ENCODE measurements at places on chromosomes 1 and 21.

DNA sequence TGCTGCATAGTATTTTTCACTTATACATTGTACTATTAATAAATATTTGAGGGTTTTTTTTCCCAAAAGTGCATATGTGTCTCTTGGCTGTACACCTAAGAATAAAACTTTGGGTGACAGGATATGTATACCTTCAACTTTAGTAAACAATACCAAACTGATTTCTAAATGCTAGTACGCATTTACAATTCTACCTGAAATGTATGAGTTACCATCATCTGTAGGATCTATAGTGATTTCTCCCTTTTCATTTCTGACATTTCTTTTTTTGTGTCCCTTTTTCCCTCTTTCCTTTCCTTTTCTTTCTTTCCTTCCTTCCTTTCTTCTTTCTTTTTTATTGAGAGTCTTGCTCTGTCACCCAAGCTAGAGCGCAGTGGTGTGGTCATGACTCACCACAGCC, 16.7 kb upstream of the BMP8B start:
- no peak for DNase-seq

DNA sequence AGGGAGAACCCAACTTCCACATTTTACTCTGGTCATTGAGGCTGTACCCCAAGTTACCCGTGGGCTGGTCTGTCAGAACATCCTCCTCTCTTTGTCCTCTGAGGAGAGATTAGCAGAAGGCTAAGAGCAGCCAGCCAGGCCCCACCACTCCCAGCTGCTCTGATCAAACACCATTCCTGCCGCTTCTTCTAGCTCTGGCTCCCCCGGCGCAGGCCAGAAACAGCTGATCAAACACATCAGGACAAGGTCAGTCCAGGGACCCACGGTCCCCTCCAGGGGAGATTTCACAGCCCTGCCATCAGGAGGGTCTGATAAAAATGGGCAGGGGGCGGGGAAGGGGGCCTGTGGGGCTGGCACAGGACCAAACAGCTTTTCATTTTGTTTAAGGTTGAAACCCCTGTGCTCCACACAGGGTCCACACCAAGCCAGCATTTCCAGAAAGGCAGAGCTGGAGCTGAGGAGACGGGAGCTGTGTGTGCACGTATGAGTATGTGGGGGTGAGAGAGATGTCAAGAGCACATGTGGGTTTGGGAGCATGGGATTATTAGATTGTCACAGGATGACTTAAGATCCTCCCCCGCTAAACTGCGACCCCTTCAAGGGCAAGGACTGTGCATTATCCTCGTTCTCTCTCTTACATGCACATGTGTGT, 29.9 kb upstream of the EPHA8 start:
- no peak for DNase-seq

GRCh38 chr1:90198616-90199332, 203.9 kb downstream of the ZNF326 start:
- DNase-seq, result no peak

GRCh38 chr1:11196945-11197344, 7.8 kb downstream of the ANGPTL7 start:
- no peak for DNase-seq

- no peak for DNase-seq
Observed at GRCh38 chr1:28199328-28200233, 23.1 kb upstream of the PTAFR start.

- no peak for DNase-seq
Observed at GRCh38 chr1:100780814-100781213, 61.3 kb downstream of the VCAM1 start.

DNA sequence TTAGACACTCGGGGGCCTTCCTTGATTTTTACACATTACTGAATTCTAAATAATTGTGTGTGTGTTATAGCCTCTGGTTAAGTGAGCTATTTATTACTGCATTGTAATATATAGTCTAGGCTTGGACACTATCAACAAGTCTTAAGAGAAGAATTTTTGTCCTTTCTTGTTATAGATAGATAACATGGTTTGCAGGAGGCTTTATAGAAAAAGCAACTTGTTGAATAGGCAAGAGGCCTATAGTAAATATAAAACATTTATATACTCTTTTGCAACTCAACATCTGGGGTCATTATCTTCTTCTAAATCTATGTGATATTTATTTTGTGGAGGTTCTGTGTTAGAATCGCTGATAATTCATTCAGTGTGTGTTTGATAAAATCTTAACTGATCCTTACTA, 293.8 kb downstream of the NFIA start:
- DNase-seq, result no peak

- DNase-seq, result no peak
Observed at GRCh38 chr1:33777337-33777736, 86.5 kb upstream of the HMGB4 start.

- no peak for DNase-seq
Observed at GRCh38 chr1:43824795-43825194, 108.8 kb upstream of the ARTN start.

DNA sequence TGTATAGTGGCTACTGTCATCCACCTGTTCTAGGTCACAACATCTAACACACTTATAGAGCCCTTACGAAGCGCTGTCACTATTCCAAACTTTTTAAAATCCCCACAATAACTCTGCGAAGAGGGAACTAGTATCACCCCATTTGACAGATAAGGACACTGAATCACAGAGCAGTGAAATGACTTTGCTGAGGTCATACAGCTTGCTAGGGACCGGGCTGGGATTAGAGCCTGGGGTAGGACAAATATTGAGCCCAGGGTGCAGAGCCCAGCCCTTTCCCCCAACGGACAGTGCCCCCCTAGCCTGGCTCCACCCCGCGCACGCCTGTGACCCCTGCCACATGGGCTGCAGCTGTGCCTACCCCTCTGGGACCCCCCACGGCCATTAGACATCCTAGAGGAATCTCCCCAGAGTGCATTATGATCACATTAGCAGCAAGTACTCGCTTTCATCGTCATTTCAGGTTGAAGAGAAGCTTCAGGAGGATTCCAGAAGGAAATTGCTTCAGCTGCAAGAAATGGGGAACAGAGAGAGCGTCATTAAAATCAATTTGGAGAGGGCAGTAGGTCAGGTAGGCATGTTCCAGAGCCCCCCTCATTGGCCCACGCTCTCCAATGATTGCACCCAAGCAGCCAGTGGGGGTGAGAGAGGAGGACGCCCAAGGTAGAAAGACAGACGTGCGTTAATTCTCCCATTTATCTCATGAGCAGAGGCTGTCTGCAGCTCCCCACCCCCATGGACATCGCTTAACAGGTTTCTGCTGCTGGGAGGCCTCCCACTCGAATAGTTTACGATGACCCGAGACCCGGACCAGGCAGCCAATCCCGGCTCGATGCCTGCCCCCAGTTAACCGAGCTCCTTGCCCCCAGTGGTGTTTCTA, 77.2 kb downstream of the FHAD1 start:
- DNase-seq, result no peak

DNA sequence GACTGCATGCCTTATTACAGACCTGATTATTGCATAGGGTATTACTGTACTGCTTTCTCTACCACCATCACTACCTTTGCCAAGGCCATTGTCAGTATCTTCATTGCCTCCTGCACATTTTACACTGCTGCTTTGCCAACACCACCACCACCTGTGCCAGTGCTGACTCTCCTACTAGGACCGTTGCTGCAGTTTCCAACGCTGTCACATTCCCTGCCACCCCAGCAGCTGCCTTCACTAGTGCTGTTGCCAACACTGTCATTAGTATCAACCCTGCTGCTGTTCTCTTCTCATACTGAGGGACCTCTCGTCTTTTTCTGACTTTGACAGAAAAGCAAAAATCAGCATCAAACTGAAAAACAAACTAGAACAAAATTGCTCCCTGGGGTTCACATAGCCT, 394.9 kb upstream of the B3GALT2 start:
- no peak for DNase-seq

DNA sequence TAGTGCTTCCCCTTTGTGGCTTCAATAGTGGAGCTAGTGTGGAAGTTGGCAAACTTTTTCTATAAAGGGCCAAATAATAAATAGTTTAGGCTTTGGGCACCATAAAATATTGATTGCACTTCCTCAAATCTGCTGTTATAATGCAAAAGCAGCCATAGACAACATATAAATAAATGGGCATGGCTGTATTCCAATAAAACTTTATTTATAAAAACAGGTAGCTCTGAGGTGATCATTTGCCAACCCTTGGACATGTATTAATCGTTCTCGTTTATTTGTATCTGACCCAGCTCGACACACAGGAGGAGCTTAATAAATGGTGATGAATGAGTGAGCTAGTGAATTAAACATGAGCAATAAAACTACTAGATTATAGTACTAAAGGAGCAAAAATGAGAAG, 13.3 kb downstream of the KAZN start:
- DNase-seq, result no peak

- DNase-seq, result no peak
Observed at GRCh38 chr1:209224886-209225285, 358.6 kb upstream of the CAMK1G start.

DNA sequence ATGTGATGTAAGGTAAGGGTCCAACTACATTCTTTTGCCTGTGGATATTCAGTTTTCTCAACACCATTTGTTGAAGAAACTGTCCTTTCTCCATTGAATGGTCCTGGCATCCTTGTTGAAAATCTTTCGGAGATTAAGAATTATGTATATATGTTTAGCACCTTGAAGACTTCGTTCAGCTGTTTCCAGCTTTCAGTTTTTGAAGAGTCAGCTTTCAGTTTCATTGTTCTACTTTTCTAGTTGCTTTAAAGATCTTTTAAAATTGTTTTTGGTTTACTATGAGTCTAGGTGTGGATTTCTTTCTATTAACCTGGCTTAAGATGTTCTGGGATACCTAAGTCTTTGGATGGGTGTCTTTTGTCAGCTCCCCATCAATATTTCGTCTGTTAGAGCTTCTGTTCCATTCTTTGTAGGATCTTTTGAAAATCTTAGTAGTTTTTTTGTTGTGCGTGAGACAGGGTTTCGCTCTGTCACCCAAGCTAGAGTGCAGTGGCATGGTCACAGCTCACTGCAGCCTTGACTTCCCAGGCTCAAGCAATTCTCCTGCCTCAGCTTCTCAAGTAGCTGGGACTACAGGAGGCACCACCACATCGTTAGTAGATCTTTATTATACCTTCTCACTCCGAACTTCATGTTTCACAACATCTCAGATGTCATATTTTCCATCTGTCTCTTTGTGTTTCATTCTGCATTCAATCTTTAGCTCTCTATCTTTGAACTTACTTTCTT, 353.5 kb upstream of the B3GALT2 start:
- no peak for DNase-seq

DNA sequence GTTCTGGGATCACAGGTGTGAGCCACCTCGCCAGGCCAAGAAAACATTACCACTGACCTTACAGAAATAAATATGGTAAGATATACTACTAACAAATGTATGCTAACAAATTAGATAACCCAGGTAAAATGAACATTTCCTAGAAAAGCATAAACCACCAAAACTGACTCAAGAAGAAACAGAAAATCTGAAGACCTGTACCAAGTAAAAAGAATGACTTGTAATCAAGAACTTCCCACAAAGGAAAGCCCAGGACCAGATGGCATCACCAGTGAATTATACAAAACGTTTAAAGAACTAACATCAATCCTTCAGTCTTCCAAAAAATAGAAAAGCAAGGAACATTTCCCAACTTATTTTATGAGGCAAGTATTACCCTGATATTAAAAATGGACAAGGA, 29.3 kb downstream of the USP24 start:
- no peak for DNase-seq

- DNase-seq, result peak; percentile 33
Observed at GRCh38 chr1:119554183-119554582, 47.2 kb downstream of the HSD3B1 start.

DNA sequence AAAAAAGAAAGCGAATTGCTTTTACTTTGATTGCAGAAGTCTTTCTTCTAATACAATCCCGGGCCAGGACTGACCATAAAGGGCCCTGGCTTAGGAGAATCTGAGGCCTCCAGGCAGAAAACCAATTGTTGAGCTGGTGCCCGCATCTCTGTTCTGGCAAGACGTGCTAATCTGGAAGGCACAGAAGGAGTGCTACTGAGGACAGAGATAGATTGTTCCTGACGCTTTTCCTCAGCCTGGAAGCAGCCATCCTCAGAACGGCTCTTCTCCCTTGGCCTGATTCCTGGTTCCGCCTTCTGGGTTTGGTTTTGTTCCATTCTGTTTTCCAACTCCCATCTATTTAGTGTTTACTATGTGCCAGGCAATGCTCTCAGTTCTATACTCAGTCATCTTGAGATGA, 44.8 kb upstream of the SPOCD1 start:
- DNase-seq, result no peak

DNA sequence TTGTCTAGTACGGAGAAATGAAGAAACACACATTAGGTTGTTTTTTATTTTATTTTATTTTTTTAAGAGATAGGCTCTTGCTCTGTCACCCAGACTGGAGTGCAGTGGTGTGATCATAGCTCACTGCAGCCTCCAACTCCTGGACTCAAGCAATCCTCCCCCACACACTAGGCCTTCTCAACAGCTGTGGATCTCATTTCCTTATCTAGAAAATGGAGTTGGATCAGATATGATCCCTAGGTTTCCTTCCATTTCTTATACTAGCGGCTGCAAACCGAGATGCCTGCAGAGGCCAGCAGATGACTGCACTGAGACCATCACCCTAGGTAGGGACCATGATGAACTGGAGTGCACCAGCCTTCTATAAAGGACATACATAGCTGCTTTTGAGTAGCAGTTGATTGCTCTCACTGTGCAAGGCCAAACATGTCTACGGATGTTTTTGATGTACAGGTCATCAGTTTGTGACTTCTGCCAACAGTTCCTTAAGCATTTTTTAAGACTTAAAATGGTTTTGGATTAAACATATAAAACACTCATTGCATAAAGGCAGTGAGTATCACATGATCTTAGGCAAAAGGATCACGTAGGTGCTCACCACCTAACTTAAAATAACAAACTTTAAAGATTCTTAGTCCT, 11.4 kb upstream of the KLHL12 start:
- DNase-seq, result no peak

- DNase-seq, result peak; percentile 42
Observed at GRCh38 chr1:65148548-65149350, 746 bp downstream of the AK4 start.

GRCh38 chr1:91981996-91982609, 32.9 kb downstream of the BRDT start:
- DNase-seq, result no peak

Measured in fibroblast of gingiva (primary cell).